ENCODE measurements at places on chromosomes 7 and 10. TPM values are rescaled to one million over a fixed set of nuclear protein-coding genes. Genes with fewer than 3 reads are reported as not detected.
A peak's percentile ranks its signal among the peaks of the same experiment; 100 is the strongest.

DNA sequence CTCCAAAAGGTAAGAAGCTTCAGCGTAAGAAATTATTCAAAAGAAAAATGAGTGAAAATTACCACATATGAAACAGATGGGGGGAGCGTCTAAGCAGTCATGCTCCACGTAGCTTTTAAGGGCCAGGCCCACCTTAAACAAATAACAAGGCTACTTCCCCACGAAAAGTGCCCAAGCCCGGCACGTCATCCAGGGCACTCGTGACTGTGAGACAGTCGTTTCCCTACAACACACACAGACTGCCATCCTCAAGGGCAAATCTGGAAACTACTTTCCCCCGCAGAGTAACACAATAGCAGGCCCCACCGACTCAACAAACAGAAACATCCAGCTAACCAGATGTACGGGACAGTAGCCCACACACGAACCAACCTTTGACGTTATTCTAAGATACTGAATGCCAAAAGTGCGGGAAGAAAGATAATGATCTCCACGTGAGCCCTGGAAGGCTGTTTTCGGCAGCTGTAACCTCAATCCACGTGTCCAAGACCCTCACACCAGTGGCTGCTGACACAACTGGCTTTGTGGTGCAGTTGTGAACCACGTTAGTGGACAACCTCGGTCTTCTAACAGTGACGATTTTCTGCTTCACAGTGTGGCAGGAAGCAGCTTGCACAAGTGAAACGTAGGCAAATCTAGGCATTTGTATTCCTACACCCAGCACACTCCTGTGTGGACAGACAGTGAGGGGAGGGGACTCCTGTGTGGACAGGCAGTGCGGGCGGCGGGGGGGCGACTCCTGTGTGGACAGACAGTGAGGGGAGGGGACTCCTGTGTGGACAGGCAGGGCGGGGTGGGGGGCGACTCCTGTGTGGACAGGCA, 251.7 kb downstream of the ZMYND11 start:
- DNase-seq = no peak

Gene IKZF1
- total RNA-seq = not detected

DNA sequence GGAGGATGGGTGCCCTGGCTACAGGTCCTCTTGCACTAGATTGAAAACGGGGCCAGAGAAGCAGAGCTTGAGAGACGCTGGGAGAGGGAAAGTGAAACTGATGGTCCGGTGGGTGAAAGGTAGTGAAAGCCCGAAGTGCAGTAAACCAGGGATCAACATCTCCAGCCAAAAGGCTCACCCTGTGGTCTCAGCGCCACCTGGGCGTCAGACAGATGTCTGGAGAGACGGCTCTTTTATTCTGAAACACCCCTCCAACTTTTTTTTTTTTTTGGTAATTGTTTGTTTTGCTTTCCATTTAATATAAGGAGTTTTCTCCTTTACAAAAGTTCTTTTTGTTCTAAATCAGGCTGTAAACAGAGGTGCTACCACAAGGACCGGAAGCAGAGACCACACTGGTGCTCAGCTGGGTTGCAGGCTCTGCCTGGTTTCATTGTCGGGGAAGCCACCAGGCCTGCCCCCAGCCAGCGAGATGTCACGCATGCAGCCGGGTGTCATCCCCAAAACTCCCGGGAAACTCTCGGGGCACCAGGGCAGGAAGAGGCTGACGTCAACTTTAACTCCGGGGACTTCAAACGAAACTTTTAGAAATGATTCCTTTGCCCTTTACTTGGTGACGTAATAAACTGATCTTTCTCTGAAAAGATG, 11.2 kb downstream of the IL2RA start:
- DNase-seq = peak; percentile 77

Gene PLXNA4
- total RNA-seq = 1.4 TPM

- DNase-seq = peak; percentile 65
These were observed 23.0 kb downstream of the HDAC9 start for GRCh38 chr7:18518555-18518954.

DNA sequence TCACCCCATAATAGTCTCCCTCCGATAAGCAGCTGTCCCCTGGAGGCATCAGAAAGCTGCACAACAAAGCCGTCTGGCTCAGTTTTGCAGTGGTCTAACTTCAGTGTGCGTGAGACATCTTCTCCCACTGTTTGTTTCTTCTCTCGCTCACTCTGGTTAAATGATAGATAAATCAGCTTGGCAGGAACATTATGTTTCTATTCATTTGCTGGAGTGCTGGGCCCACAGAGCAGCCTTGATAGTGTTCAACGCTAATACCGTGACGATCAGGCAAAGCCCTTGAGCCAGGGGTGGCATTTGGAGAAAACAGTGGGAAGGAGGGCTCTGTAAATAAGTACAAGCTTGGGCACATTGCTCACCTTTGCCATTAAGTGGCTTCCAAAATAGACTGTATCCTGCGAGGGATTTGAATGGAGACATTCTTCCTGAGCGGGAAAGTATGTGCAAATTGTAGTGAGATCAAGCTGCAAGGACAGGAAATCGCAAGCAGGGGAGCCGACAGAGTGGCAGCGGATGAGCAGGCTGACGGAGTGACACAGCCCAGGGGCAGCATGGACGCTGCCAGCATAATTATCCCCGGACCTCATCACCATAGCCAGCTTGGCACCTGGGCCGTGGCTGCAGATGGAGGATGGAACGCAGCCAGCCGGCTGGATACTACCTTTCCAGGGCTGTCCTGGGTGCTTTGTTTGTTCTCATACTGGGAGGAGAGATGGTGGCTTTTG, 256.8 kb upstream of the FZD8 start:
- DNase-seq = peak; percentile 40

GRCh38 chr7:111952783-111953182, 253.4 kb downstream of the DOCK4 start:
- DNase-seq = no peak

Gene STK31
- not detected for total RNA-seq

- peak; percentile 100 for DNase-seq
These were observed 60.2 kb downstream of the CALML3 start for GRCh38 chr10:5584895-5585516.

Gene EN2
- not detected for total RNA-seq

DNA sequence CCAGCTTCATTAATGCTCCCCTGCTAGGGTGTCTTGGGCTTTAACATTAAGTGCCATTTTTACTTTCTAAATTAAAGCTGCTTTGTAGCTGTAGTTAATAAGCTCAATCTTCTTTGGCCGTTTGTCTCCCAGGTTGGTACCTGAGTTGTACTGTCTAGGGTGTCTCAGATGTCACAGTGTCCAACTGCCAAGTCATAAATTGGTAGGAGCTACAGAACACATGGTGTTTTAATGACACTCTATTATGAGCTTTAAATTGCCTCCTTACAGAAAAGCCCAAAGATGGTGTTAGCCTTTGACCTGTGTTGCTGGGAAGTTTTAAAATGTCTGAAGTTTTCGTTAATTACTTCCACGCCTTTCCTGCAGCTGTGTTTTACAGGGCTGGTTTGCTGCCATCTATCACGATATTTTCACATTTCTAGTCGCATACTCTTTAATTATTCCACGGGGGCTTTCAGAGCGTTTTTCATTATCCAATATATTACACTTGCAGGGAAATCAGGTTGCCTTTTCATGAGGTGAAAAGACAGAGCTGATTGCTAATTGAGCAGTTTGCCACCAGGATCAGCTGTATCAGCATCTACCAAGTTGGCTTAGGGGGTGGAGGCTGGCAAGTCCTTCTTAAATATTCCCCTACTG, 247.8 kb upstream of the PLPP4 start:
- no peak for DNase-seq

DNA sequence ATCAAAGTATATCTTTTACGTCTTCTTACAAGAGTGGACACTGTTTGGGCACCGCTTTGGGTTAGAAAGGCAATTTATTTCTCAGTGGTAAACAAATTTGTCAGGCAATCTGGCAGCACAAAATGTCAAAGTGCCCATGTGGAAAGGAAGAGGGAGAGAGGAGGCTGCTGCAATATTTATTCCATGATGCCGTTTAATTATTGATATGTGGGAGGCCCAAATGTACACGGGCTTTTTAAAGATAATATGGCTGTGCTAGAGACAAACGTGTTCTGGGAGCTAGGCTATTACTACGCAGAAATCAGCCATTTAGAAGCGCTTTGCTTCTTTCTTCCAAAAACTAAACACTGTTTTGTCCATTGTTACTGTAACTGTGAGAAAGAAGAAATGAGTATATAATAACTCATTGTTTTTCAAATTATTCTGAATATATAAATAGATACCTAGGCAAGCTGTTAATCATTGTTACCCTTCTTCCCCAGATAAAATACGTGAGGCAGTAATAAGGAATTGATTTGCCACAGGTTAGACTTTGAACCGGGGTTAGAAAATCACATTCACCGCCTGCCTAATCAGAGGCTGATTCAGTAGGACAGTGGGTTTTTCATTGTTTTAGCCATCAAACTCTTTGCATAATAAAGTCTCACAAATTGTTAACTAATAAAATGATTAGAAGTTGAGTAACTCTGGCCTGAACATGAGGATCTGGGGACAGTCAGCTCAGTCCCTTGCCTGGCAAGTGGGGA, 116.5 kb upstream of the FRMD4A start:
- DNase-seq = no peak

- no peak for DNase-seq
These were observed 29.1 kb upstream of the LHFPL3 start for GRCh38 chr7:104299323-104299722.

DNA sequence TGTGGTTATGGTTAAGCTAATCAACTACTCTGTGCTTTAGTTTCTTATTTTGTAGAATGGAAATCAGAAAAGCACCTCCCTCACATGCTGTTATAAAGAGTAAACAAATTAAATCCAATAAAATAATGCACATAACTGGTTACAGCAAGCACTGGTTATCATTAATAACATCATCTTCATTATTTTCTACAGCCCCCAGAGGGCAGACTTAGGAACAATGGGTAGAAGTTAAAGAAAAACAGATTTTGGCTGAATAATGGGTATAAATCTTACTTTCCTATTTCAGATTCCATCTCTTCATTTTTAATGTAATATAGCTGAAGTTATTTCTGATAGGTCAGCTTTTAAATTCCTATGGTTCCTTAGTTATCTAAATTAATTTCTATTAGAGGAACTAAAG, 126.5 kb downstream of the DOCK4 start:
- no peak for DNase-seq

Gene PSMG3
- total RNA-seq = 64.9 TPM

GRCh38 chr7:157466867-157467261, 130.1 kb downstream of the DNAJB6 start:
- DNase-seq = no peak

DNA sequence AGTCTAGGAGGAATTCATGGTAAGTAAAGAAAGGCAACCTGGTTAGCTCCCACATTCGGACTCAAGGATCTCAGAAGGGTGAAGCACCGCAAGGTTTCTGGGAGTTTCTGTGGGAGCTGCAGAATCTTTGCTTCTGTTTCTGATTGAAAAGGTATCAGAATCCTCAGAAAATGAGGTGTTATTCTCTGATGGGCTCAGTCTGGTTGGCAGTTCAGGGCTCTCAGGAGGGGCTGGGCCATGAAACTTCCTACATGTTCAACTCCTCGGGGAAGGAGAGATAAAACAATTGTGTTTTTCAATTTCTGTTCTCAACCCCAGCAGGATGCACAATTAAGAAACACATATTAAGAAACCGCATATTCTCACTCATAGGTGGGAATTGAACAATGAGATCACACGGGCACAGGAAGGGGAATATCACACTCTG, 9.1 kb downstream of the OR2A7 start:
- no peak for DNase-seq

Gene EIF4H
- total RNA-seq = 190 TPM

- DNase-seq = peak; percentile 67
These were observed 830 bp downstream of the MET start for GRCh38 chr7:116672596-116673456.

GRCh38 chr10:118990326-118990725, 39.2 kb upstream of the NANOS1 start:
- DNase-seq = no peak

DNA sequence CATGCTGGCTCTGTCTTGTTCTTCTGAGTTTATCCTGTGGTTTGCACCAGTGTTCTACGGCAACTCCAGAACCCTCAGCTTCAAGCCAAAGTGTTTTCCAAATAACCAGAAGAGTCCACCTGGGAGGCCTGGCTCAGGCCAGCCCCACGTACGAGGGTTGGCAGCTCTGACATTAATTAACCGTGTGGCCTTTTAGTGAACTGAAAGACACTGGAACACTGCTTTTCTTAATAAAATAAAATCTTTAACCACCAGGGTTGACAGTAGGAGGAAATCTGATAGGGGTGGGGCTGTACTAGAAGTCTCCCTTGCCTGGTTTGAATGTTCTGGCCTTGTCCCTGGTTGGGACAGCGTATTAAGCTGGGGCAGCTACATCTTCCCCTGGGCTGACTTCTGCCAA, 64.9 kb downstream of the SYPL1 start:
- no peak for DNase-seq

Data from RPMI7951 (cell line).